ENCODE measurements at places on chromosomes 5 and 9.

DNA sequence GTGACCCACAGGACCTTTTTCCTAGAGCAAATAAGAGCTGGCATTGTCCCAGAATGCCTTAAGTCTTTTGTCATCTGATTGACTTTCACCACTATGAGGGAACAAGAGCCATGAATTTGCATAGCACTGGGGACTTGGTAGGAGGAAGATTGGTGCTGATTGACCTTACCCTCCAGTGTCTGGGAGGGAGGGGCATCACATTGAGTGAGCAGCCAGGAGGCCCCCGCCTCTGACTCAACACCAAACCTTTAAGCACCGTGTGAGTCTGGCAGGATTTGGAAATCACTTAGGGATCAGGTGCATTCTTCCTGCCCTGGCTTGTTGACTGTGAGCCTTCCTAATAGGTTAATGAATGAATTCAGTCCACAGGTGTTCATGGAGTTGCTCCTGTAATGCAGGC, 40.7 kb downstream of the WNK2 start:
- no peak for DNase-seq

- no peak for DNase-seq
Observed at GRCh38 chr5:84290161-84290560, 94.5 kb downstream of the EDIL3 start.

DNA sequence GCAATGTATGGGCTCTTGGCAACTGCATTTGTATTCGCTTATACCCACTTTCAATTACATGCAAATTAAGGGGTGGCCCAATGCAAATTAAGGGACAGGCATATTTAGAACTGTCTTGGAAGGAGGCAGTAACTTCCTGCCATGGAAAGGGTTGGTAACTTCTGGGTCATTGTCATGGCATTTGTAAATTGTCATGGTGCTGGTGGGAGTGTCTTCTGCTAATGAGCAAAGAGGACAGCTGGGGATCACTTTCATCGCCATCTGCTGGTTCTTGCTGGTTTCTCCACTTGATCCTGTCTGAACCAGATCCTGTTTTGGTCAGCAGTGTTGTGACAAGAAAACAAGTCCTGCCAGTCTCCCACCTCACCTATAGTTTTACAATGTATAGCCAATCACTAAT, 23.3 kb upstream of the UGT3A2 start:
- DNase-seq, result no peak

- DNase-seq, result no peak
Observed at GRCh38 chr5:110838961-110839360, 100.2 kb downstream of the SLC25A46 start.

- DNase-seq, result no peak
Observed at GRCh38 chr9:752201-752600, 89.3 kb upstream of the DMRT1 start.

- DNase-seq, result no peak
Observed at GRCh38 chr9:110751971-110752370, 83.4 kb downstream of the MUSK start.

DNA sequence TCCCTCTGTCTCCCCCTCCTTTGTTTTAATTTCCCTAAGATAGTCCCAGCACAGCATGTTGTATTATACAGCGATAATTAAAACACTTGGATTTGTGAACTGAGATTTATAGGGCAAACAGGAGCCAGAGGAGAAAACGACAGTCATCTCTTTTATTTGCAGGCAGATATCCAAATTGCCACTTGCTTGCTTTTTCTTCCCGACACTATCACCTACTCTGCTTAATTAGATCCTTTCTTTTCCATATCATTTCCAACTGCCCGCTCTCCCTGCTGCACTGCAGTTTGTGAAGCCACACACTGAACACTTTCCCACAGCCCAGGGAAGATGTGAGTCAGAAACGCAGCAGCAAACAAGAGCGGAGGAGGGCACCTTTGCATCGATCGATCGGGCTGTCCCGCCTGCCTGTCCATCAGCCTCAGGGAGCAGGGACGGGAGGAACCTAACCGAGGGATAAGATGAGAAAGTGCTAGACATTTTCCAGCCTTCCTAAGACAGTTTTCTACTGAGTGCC, 35.8 kb upstream of the SPRY4 start:
- DNase-seq, result no peak

GRCh38 chr9:111096051-111096450, 57.8 kb upstream of the LPAR1 start:
- DNase-seq, result no peak

DNA sequence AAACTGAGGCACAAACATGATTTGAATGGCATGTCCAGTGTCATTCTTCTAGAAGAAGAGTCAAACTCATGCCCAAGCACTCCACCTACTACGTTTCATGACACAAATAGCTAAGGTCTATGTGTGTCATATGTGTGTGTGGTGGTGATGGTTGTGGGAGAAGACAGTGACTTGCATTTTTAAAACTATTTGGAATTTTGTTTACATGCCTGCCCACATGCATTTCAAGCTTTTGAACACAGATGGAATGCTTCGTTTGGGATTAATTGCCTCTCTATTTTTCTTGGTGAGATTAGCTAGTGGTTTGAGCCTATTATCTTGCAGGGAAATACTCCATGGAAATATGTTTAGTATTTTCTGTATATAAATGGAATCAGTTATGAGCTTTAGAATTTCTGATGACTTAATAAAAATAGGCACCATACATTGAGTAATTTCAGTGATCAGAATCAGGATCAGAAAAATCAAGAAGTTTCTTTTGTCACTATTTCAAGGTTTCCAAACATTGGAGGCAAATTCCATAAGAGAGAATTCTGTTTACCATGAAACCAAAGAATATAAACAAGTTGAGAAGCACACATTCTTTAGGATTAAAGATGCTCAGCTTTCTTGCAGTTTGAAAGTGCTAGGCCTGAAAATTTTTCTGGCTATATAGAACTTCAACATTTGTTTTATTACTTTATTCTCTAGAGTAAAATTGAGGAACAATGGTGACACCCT, 260.3 kb upstream of the SEMA6A start:
- no peak for DNase-seq

- no peak for DNase-seq
Observed at GRCh38 chr9:137813651-137814415, 63.7 kb upstream of the CACNA1B start.

DNA sequence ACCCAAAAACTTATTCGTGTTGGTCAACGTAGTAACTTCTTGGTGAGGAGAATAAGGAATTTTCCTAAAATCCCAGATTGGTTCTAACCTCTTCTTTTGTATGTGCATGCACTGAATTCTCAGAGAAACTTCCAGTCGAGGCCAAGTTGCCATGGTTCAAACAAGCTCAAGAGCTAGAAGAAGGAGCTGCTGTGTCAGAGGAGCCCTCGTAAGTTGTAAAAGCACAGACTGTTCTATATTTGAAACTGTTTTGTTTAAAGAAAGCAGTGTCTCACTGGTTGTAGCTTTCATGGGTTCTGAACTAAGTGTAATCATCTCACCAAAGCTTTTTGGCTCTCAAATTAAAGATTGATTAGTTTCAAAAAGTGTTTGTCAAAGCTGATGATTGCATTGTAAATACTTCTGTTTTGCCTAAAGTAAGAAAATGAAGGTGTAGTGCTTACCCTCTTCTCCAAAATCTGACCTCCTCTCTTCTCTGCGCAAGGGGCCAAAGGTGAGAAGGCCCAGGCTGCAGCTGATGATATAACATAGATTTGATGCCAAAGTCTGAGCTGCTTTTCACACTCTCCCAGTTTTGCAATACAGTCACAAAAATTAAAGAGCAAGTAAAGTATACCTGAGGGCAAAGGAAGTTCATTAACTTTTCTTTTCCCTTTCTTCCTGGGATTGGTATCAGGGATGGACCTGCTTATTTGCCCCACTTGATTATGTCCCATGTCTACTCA, 210.8 kb downstream of the ADAMTSL1 start:
- DNase-seq, result no peak
